ENCODE measurements at places on chromosomes 11 and 22.

DNA sequence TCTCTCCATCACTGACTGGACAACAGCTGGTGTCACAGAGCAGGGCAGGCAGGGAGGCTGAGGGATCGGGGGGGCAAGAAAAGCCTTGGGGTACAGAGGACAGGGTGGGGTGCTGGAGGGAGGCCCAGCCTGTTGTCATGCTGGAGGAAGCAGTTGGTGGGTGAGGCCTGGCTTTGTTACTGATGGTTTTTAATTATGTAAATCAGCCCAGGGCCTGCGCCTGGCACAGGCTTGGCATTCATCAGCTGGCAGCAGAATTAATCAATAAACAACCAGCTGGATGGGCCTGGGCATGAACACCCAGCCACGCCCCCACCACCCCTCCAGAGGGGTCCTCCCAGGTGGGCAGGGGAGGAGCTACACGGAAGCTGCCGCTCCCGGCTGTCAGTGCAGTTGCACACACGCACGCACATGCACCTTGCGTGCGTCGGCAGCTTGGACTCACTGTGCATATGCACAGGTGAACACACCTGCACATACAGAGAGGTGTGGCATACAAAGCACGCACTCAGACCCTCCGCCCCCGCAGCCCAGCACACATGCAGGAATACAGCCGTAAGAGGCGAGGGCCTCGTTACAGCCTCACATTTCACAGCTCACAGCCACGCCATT, 21.3 kb upstream of the ELFN2 start:
- no peak for DNase-seq

DNA sequence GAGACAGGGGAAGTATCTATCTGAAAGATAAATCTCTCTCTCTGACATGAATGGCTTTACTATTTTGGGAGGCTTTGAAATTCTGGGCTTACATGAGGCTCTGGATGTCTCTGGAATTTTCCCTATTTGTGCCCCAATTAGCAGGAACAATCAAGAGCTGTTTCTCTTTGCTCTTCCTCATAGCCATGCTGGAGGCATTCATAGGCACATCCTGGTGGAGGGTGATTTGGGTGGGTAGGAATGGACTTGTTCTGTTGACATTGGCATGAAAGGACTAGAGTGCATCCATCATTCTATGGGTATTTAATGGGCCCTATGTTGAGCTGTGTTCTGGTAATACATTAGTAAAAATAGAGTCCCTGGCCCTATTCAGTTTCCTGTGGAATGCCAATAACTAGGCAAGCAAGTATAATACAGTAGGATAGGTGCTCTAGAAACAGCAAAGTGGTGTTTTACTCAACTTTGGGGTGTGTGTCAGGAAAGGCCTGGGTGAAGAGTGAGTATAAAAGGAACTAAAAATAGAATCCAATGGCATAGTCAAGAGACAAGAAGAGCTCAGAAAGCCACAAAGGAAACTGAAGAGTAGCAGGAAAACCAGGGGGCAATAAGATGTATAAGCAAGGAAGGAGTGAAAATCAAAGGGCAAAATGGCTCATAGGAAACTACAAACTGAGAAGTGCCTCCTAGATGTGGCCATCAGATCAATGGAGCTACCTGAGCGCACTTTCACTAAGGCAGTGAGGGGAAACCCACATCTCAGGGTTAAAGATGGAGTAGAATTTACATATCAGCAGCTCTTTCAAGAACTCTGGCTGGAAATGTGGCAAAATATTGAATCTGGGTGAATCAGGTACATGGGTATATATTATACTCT, 45.0 kb downstream of the CWC15 start:
- DNase-seq = no peak

DNA sequence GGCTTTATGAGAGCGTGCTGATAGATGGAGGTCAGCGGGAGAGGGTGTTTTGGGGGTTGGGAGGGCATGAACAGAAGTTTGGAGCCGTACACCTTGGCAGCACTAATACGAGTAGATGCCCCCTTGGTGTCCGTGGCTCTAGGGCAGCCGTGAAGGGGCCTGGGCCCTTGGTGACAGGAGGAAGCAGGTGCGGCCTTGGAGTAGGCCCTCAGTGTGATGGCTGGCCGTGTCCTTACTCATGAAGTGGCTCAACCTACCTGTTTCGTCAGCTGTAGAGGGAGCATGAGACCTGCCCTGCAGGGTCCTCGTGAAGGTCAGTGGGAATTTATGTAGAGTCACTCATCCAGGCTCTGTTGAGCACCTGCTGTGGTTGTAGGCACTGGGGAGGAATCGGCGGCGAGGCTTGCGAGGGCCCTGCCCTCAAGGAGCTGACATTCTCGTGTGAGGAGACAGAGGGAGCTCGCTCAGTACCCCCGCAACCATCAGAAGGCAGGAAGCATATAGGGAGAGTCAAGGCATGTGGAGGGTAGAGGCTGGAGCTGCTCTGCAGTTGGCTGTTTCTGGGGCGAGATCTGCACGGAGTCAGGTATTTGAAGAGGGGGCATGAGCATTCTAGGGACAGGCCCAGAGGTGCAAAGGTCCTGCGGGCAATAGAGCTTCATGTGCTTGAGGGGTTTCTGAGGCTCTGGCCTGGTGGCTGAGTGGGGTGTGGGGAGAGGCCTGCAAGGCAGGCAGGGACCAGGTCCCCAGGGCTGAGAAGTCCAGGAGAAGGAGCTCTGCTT, 39.6 kb downstream of the TBC1D22A start:
- DNase-seq = no peak

DNA sequence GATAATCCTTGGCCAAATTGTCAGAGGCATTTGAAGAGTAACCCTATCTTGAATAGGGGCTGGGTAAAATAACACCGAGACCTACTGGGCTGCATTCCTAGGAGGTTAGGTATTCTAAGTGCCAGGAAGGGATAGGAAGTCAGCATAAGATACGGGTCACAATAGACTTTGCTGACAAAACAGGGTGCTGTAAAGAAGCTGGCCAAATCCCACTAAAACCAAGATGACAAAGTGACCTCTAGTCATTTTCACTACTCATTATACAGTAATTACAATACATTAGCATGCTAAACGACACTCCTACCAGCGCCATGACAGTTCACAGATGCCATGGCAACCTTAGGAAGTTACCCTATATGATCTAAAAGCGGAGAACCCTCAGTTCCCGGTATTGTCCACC, 964 bp upstream of the REXO2 start:
- DNase-seq = no peak
